ENCODE measurements at places on chromosomes 2 and 18.

GRCh38 chr18:46555724-46556123, 101.3 kb downstream of the LOXHD1 start:
- no peak for DNase-seq

DNA sequence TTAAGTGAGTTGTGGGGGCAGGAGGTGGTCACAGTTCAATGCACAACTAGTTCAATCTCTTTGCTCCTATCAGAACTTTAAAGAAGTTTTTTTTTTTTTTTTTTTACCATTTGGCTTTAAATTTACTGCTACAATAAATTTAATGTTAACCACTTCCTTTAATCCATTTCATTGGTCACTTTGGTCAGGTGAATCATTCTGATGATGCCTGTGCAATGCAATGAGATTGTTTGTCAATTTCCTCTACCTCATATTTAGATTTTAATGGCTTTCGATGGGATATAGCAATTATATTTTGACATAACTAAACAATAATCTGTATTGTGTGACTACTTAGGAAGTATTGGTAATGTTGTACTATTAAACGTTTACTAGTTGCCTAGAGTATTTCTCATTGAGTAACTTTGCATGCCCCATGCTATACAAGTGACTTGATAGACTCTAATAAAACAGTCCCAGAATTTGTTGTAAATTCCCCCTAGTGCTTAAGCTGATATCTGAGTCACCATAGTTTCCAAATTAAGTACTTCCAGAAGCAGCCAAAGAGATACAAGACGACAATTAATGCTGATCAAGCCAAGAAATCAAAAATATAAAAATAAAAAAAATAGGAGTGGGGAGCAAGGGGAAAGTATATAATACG, 52.9 kb upstream of the SERPINB2 start:
- no peak for DNase-seq

DNA sequence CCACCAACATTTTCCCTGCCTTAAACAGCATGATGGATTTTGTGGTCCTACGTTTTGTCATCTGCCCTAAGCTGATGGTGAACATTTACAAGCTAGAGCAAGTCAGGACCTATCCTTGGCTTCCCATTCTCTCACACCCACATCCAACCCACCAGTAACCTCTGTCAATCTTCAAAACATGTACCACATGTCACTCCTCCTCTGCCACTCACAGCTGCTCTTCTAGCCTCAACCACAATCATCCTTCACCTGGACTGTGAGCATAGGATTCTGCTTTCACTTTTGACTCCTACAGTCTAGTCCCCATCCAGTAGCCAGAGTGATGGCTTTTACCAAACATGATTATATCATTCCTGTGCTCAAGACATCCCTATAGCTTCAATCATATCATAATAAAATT, 279.8 kb upstream of the DLGAP1 start:
- DNase-seq: no peak

GRCh38 chr2:10668402-10669012, 21.3 kb downstream of the NOL10 start:
- DNase-seq: peak; percentile 62

GRCh38 chr2:26801328-26801727, 15.5 kb downstream of the CENPA start:
- no peak for DNase-seq

DNA sequence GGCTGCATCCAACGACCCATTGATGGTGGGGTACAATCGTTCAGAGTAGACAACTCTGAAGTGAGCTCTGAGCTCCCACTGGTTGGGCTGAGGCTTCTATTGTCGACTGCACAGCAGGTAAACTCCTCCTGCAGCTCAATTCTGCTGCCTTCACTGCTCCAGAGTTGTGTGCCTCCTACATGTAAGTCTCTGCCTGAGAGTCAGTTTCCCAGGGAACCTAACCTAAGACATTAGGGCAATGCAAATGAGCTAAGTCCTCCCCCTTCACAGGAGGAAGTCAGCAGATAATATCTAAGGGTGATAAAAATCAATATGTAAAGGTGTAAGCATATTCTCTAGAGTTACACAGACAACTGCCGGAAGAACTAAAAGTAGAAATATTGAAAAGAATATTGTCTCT, 22.5 kb upstream of the ACYP2 start:
- DNase-seq: no peak

GRCh38 chr2:209578394-209579001, 154.7 kb downstream of the MAP2 start:
- DNase-seq: no peak

DNA sequence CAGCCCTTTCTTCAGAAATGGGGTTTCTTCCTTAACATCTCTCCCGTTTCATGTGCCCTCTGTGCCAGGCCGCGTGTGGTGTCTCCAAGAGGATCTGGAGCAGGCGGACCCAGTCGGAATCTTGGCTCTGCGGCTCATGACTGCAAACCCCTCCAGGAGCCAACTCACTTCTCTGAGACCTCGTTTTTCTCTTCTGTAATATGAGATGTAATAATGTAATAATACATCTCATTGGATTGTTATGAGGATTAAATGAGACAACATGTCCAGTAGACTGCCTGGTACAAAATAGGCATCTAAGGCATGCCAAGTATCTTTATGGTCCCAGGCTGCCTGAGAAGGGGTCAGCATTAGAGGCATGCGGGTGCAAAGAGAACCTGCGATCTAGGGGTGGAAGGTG, 221.3 kb upstream of the REV1 start:
- no peak for DNase-seq

DNA sequence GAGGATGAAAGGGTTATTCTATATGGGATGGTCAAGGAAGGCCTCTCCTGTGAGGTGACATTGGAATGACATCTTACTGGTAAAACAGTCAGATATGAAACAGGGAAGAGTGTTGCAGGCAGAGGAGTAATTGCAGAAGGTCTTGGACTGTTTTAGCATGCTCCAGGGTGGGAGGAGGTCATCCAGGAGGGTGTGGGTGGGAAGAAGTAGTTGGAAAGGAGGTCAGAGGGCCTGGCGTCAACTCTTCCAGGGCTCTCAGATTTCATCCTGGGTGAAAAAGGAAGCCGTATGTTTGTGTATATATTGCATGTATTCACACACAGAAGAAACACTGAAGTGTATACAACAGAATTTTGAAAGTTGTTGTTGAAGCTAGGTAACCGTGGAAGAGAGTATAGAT, 48.2 kb downstream of the ATP9B start:
- no peak for DNase-seq

- DNase-seq: no peak
Measured at GRCh38 chr18:74608681-74609080, 11.0 kb downstream of the ZNF407 start.

DNA sequence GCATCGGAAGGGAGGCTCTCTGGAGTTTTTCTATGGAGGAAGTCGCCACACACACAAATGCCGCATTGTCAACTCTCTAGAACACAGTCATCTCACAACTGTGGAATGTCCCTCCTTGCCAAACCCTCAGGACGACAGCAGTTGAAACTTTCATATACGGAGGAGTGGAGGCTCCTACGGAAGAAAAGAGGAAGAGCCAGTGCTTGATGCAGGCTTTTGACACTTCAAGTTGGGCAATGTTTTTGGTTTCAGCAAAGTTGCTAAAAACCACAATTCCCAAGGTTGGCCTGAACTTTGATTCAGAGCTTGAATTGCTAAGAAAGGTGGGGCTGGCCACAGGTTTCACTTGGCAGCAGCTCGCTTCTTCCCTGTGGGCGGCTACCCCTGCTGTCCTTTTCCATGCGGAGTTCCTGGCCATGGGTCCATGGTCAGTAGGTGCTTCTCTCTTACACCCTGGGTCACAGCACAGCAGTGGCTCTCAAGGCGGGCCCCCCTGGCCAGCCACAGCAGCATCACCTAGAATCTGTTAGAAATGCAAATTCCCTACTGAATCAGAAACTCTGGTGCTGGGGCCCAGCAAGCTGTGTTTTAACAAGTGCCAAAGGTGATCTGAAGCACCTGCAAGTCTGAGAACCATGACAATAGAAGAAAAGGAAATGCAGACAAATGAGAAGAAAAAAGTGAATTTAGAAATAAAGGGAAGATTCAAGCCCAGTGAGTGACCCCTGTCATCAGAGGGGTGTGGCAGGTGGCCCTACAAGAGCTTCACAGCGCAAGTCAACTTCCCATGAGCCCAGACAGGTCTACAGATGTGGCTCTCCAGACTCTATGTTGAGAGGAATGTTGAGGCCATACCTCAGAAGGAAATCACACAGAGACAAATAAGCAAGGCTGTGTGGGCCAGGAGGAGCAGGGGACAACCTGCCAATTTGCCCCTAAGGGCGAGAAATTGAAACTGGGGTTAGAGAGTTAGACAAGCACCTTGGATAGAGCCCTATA, 856.4 kb downstream of the RNF144A start:
- DNase-seq: peak; percentile 16

DNA sequence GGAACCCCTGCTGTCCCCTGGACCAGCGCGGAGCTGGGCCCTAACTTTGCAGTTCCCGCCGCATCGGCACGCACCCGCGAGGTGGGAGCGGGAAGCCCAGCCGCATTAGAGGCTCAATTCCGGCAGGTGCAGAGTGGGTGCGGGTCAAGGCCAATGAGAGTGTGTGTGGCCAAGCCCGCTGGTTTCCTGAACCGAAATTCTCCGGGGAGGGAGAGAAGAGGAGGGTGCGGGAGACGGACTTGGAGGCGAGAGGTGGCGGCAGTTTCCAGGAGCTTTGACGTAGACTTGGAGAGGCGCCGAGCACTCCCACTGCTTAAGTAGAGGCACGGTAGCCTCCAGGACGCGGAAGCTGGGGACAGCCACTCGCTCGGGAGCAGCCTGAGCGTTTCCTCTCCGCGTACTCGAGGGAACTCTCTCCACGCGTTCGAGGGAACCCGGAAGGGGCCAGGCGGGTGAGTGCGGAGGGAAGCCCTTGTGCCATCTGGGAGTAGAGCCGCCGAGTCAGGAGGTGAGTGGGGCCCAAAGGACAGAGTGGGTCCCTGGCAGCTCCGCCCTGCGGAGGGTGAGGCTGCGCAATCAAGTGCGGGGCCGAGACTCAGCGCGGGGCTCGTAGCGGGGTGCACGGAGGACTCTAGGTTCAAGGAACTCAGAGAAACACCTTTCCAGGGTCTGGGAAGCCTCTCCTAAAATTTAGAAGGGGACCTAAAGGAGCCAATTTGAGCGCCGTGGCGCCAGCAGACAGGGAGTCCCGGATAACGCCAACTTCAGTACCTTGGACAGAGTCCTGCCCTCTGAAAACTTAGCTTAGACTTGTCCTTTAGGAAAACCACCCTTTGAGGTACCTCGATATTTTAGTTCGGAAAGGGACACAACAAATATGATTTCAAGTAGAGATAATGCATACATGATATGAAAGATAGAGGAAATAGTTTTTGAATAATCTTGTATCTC, at the start of gene FAM237A:
Gene FAM237A (plus strand): TSS at position 413 of the 951 bp plus-strand sequence. CDS start 1,750 bp downstream, outside the sequence.
- peak; percentile 68 for DNase-seq

DNA sequence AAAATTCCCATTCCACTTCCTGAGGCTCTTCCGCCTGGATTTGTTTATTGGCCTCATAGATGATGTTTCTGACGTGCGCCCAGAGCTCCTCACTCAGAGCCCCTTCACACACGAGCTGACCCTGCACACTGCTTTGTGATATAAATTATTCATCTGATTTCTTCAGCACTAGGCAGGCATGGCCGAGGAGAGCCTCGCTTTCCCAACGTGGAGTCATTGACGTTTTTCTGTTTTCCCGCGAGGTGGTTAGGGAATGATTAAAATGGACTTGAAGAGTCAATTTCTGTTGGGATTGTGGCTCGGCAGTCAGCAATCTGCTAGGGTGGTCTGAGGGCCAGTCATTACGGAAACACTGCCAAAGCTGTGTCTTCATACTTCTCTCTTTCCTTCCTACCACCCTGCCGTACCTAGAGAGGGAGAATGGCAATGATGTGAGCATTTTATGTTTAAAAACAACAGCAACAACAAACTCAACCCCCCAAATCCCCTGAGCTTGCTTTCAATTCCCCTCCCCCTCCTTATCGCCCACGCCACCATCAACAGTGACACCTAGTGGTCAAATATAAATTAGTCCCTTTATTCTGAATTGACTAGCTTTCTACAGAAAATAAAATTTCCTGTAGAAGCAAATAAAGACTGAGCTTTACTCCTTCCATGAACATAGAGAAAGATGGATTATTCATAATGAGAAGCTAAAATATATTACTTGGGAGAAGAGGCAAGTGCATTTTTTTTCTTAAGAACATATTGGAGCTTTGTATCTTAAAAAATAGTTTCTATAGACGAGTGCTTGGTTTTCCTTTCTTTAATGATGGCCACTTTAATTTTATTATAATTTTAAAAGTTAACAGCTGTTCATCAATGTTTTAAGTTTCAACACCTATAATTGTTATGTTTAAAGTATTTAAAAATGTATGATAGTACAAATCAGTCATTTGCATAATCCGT, 285.1 kb downstream of the MTX2 start:
- DNase-seq: peak; percentile 37

- DNase-seq: no peak
Measured at GRCh38 chr18:7479756-7480155, 87.4 kb upstream of the PTPRM start.

GRCh38 chr2:71240794-71241193, 13.9 kb upstream of the PAIP2B start:
- no peak for DNase-seq

- DNase-seq: no peak
Measured at GRCh38 chr2:241775223-241776177, 1.1 kb upstream of the GAL3ST2 start.

- peak; percentile 99 for DNase-seq
Measured at GRCh38 chr2:84807063-84807485, 73.8 kb downstream of the TRABD2A start.

DNA sequence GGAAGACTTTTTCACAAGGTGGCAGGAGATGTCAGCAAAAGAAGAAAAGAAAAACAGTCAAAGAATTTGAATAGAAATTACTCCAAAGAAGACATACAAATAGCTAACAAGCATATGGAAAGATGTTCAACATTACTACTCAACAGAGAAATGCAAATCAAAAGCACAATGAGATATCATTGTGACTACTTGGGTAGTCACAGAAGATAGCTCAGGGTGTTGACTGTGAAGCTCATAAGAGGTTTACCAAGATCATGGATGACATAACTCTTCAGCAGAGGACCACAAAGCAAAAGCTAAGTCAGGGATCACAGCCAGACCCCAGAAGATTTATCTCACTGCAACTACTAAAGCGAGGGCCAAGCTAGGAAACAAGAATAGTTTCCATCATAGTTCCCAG, 53.0 kb upstream of the TANK start:
- no peak for DNase-seq
